ENCODE measurements at places on chromosomes 11 and 22.

GRCh38 chr11:64268893-64269539 lies 15.4 kb downstream of the BAD start:
- peak; percentile 70 for DNase-seq

- no peak for DNase-seq
These were observed 26.9 kb downstream of the MICAL3 start for GRCh38 chr22:17997456-17997855.

- DNase-seq: peak; percentile 75
These were observed 585 bp downstream of the ARHGEF12 start for GRCh38 chr11:120336641-120337354.

DNA sequence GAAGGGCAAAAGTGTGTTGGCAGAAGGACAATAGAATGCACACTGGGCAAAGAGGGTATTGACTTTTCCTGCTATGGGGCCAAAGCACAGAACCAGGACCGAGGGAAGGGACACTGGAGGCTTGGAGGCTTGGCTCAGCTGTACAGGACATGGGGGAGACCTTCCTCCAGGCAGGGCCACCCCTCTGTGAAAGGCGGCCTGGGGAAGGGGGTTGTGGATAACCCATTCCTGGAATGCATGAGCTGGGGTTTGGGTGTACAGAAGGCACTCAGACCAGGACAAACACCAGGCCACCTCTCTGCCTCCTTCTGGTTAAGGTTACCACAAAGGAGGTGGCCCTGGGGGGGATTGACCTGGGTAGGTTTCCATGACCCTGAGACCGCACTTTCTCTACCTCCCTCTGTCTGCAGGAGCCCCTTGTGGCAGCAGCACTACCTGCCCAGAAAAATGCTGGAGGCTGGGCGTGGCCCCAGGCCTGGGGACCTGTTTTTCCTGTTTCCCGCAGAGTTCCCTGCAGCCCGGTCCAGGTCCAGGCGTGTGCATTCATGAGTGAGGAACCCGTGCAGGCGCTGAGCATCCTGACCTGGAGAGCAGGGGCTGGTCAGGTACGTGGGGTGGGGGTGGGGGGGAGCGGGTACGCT lies 9.6 kb downstream of the P2RY2 start:
- peak; percentile 11 for DNase-seq

DNA sequence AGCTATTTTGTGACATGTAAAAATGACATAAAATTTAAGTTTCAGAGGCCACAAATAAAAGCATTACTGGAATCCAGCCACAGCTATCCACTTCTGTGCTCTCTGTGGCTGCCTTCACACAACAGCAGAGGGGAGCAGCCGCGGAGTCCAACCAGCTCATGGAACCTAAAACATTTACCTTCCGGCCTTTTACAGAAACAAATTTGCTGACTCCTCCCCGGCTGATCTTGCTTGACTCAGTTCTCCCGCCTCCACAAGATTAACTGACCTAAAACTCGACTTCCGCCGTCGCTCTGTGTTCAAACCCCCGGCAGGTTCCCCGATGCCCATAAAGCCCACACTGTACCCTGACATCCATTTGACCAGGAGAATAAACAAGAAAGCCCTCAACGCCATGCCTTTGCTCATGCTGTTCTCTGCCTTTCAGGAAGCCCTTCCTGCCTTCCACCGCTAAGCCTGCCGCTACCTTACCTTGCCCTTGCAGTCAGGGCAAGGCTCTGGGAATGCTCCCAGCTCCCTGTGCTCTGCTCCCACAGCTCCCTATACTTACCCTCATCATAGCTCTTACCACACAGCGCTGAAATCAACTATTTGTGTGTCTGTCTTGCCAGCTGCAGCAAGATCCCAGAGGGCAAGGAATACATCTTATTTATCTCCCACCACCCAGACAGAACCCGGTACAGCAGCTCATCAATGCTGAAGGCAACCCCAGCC lies 35.4 kb downstream of the MICAL3 start:
- DNase-seq: no peak

DNA sequence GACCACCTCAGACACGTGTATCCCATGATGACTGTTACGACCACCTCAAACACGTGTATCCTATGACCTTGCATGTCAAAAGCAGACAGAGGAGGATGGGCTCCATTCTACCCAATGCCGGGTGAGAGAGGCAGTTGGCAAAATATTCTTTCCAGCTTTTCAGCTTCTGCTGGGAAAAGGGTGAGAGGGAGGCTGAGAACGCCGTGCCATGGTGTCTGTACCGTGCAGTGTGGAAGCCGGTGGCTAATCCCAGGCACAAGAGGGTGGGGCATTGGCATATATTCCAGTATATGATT lies 1478.4 kb downstream of the TBC1D22A start:
- DNase-seq: no peak

GRCh38 chr22:38828191-38828590 lies 15.6 kb downstream of the NPTXR start:
- no peak for DNase-seq

- DNase-seq: no peak
These were observed 752.3 kb downstream of the OPCML start for GRCh38 chr11:132780046-132780445.

DNA sequence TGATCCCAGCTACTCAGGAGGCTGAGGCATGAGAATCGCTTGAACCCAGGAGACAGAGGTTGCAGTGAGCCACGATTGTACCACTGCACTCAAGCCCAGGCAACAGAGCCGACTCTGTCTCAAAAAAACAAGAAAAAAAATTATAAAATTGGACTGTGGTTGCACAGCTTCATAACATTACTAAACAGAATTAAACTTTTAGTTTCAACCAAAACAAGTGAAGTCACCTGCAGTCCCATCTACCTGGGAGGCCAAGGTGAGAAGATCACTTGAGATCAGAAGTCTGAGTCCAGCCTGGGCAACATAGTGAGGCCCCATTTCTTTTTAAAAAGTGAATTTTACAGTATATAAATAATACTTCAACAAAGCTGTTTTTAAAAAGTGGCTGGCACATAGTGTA lies 47.8 kb upstream of the CD5 start:
- DNase-seq: no peak

- DNase-seq: peak; percentile 64
These were observed 180.6 kb downstream of the TBC1D22A start for GRCh38 chr22:46942799-46943785.

GRCh38 chr11:73047773-73048371 lies 94.2 kb downstream of the FCHSD2 start:
- DNase-seq: no peak

DNA sequence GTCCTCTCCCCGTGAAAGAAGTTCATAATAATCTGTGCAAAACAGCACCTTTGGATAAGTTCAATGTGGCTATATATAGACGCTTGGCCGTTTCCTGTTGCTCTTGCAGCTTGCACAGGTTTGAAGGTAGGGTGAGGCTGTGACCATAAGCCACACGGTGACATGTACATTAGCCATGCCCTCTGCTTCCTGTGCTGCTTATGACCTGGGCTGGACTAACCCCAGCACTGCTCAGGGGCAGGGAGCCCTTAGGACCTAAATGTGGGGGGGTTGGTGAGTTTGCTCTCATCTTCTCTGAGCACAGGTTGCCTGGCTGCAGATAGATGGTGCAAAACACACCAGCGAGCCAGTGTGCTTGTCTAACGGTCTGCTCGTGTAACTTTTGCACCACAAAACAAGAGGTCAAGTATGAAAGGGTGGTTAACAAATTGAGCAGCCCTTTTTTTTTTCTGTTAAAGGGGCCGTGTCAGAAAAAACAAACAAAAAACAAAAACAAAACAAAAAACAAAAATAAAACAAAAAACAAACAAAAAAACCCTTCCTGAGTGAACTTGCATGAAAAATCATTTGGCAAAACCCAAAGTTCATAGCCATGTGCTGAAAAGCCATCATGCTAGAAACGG lies 37.3 kb downstream of the FLI1 start:
- DNase-seq: no peak

DNA sequence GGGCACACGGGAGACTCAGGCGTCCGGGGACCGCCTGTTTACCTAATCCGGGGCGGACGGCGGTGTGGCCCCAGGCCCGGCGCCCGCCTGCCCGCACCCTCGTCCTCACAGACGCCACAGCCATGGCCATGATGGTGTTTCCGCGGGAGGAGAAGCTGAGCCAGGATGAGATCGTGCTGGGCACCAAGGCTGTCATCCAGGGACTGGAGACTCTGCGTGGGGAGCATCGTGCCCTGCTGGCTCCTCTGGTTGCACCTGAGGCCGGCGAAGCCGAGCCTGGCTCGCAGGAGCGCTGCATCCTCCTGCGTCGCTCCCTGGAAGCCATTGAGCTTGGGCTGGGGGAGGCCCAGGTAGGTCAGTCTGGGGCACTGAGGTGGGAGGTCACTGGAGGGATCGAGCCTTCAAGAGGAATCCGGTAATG lies 10.0 kb upstream of the RAB1B start:
- DNase-seq: no peak

- DNase-seq: no peak
These were observed 129.0 kb downstream of the TBC1D22A start for GRCh38 chr22:46891382-46891951.

DNA sequence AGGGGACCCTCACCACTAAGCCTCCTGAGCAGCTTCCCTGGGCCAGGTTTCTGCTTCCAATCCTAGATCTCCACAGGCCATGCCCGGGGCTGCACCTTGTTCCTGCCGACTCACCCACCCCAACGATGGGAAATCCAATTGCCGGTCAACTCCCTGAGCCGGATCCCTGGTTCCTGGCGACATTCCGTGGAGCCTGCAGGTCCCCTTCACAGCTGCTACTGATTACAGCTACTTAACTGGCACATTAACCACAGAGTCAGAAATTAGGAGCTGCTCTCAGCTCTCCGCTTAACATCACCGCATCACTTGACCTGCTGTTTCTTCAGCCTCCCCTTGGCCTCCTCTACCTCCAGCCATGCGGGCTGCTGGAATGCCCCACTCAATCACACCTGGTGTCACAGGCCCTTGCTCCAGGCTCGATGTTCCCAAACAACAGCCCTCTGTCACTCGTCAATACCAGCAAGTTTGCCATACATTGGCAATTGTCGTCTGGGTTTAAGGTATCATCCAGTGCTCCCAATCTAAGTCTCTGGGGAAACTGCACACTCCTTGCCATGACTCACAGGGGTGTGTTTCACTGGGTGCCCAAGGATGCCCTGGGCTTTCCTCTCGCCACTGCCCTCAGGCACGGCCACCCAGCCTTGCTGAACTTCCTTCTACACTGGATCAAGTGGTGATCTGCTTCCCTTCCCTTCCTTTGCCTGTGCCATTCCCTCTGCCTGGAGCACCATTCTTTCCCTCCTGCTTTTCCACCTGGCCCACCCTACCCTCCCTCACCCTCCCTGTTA lies 181.0 kb downstream of the MN1 start:
- DNase-seq: no peak

GRCh38 chr11:76832361-76832760 lies 28.4 kb upstream of the ACER3 start:
- no peak for DNase-seq

GRCh38 chr11:83115026-83115425 lies 41.9 kb upstream of the PCF11 start:
- DNase-seq: no peak

DNA sequence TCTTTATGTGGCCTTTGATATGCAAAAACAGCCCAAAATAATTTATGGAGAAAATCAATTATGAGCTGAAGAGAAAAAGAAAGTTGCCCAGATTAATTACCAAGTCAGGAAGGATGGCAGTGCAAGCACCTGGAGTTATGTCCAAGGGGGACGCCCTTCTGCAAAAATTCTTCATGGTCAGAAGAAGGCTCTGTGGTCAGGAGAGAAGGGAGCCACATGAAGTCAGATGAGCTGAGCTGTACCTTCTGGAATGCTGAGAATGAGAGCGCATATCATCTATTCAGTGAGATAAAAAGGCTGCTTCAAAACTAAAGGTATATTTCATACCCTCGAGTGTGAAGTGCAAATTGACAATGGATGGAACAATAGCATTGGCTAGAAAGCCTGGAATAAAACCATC lies 607.4 kb downstream of the NTM start:
- DNase-seq: no peak

DNA sequence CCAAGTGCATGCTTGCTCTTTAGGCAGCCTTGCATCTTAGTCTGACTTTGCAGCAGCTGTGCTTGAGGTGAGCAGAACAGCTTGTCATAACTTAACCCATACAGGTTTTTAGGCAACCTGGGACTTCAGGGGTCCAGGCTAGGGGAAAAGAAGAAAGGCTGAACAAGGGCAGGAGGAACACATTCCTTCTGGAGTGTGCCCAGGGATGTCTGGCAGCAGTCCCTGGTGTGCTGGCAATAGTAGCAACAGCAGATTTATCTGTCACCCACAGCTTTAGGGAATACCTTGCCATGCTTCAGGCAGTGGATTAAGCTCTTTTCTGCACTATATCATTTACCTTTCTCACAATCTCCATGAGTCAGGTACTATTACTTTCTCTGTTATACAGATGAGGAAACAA lies 513.0 kb downstream of the RAB38 start:
- DNase-seq: no peak

- DNase-seq: no peak
These were observed 13.2 kb downstream of the PPFIBP2 start for GRCh38 chr11:7527029-7527428.

GRCh38 chr11:1839204-1839923 lies 583 bp downstream of the TNNI2 start:
- no peak for DNase-seq

DNA sequence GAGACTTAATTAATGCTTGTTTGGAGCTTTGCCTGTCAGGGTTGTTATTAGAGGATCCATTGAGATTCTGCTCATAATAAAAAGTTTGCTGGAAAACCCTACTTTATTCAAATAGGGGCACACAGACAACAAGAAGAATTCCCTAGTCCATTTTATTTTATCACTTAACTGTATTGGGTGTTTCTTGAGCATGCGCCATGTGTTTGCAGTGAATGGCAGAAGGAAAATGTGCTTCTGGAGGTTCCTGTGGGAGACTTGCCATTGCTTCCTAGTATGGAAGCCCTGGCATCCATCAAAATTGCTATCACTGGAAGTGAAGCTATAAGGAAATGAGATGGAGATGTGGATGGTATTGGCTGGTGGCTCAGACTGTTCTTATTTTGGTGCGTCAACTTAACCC lies 106.6 kb upstream of the GALNT18 start:
- no peak for DNase-seq

- no peak for DNase-seq
These were observed 149.1 kb downstream of the SHANK2 start for GRCh38 chr11:71103266-71103665.

DNA sequence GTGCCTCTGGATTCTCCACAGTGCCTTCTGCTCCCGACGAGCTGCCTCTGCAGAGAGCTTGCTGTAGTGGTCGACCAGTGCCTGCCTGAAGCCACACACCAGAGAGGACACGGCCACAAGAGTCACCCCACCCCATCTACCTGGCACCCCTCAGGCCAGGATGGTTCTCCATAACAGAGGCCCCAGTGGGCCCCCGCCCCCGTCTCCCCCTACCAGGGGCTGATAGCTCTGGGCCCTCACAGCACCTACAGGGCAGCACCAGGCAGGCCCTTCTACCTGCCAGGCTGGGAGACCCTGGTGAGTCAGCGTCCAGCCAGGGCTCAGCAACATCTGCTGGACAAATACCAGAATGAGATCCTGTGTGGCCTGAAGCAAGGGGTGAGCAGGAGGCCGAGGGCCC lies 21.7 kb downstream of the SELENOO start:
- DNase-seq: peak; percentile 19

GRCh38 chr11:73140213-73141030 lies 1.7 kb downstream of the FCHSD2 start:
- no peak for DNase-seq
